ENCODE measurements at places on chromosomes 5 and 9.

GRCh38 chr5:29077451-29077850 lies 2039.1 kb upstream of the CDH9 start:
- no peak for DNase-seq

DNA sequence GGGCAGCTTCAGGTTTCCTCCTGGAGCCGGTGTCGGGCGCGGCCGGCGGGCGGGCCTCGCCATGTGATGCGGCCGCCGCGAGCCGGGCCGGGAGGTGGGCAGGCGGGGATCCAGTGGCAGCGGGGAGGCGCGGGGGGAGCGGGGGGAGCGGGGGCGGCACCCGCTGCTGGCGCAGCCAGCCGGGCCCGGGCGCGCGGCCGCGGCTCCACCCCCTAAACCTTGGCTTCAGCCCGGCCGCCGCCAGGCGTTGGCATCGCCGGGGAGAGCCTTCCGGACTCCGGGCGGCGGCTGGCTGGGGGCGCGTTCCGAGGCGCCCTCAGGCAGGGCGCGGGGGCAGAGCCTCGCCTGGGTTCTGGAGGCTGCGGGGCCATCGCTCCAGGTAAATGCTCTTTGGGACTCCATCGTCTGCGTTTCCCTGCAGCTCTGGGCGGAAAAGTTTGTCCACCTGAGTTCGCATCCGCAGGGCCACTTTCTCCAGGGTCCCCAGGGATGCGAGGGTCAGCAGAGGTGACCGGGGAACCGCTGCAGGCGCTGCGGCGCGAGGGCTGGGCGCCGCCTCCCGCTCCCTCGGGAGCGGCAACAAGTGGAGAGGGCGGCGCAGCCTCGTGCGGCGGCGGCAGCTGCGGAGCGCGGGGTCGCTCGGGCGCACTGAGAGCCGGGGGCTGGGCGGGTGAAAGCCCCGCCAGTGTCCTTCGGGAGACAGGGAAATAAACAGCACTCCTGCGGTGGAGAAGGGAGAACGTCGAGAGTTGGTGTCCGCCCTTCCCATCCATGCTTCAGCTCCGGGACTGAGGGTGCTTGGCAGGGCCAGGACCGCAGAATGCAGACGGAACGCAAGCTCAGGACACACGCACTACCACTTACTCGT lies at the start of gene ARHGEF28:
Gene ARHGEF28 (plus strand): TSS at position 253 of the 868 bp plus-strand sequence. CDS start 58,656 bp downstream, outside the sequence.
- no peak for DNase-seq

DNA sequence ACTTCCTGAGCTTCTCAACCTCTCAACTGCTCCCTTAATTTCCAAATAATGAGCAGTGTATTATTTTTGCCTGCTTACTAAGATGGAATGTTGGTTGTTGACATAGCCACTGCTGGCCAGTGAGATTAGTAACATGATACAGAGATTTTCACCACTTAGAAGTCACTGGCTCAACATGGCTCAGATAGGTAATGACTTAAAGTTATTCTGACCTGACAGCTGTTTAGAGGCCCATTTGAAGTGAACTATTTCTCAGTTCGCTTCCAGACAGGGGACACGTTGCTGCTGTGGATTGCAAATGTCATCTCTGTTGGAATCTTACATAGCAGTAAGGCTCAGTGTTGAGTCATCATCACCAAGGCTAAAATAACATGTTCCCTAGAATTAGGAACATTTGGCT lies 490.2 kb downstream of the TLE4 start:
- no peak for DNase-seq

DNA sequence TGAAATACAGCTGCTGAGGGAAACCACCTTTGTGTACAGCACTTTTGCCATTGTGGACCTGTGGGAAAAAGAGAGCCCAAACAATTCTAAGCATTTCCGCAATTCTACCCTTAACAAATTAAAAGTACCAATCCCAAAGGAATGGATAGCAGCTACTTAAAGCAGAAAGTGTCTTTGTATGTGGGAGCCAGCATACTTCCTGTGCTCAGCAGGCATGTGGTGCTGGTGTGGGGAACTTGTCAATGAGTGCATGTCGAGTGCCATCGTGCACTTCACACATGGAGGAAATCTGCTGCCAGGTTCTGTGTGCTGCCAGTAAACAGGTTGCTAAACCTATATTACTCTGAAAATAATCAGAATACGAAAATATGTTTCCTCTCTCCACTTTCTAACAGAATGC lies 399.0 kb downstream of the LRRC70 start:
- DNase-seq: no peak

DNA sequence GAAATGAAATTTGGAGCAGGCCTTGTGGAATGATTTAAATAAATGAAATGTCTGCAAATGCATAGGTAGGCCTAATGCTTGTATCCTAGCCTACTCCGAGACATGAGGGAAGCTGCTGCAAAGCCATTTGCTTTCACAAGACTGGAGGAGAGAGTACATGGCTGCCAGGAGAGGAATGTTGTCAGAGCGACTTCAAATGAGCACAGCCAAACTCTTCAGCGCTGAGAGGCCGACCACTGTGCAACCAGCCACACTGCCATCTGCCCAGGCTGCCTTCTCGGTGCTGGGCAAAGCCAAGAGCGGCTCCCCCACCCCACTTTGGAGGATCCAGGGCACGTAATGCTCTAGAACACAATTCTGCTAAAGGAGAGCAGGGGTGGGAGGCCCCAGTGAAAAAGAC lies 122.6 kb downstream of the RASEF start:
- no peak for DNase-seq

- DNase-seq: no peak
These were observed 655.2 kb downstream of the BNC2 start for GRCh38 chr9:16215353-16215680.

- no peak for DNase-seq
These were observed 3.9 kb downstream of the HMGCR start for GRCh38 chr5:75340714-75341478.

- no peak for DNase-seq
These were observed 8.3 kb downstream of the DIMT1 start for GRCh38 chr5:62395210-62395950.

DNA sequence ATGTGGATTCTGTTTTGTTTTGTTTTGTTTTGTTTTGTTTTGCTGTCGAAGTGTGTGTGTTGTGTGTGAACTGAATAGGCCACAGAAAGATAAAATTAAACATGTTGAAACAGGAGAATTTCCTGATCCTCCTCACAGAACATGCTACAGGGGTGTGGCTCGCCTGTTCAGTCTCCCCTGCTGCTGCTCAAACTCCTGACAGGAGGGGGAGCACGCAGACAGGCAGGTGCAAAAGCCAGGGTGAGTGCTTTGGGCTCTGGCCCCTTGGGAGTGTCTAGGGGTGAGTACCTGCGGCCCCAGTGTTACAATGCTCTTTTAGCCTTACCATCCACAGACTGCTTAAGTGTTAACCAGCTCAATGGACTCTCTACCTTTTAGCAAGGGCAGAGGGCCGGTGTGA lies 473.5 kb downstream of the MAT2B start:
- DNase-seq: no peak

GRCh38 chr9:126709241-126709640 lies 95.5 kb downstream of the LMX1B start:
- no peak for DNase-seq

DNA sequence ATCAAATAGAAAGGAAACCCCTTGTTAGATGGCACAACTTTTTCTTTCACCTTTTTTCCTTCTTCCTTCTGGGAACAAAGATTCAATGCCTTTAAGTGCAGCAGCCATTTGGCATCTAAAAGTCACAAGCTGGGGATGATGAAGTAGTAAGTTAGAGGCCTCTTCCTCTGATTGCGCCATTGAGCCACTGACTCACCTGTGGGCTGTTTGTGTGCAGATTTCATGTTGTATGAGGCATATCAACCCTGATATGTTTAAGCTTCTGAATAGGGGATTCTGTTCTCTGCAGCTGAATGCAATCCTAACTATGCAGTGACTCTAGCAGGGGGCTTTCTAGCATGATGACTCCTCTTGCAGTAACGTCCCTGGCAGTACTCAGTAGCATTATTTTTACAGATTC lies 599.9 kb downstream of the CSNK1G3 start:
- DNase-seq: no peak

- no peak for DNase-seq
These were observed 6.6 kb downstream of the MYMK start for GRCh38 chr9:133518200-133518599.

DNA sequence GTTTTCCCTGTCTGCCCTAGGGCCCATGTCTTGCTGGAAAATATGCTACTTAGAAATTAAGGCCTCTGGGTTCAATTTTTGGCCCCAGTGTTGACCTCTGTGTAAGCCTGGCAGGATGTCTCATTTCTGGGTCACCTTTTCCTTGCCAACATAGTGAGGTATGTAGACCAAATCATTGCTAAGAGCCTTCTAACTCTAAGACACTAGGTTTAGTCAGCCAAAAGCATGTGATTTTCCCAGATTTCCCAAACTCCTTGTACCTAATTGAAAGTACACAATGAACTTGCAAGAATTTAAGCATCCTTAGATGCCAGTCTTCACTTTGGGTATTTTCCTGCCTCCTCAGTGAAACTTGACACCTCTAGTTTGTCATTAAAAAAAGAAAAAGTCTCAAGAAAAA lies 77.0 kb downstream of the GALNT10 start:
- DNase-seq: no peak

GRCh38 chr5:172832383-172833315 lies 1.4 kb upstream of the ERGIC1 start:
- DNase-seq: no peak

DNA sequence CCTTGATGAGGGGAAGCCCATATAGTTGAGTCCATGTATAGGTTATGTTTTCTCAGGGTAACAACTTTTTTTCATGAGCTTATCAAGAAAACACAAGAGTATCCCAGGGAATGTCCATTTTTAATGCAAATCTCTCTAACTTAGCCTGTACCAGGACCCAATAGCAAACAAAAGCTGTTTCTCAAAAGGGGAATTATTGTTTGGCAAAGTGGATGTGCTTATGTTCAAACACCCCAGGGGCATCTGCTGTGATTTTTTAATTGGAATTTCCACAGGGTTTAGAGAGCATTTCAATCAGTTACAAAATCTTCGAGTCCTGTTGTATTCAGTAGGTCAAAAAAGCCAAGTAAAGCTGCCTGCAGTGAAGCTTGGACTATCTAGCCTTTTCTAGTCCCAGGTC lies 33.4 kb upstream of the CSNK1G3 start:
- no peak for DNase-seq

GRCh38 chr9:87603854-87604490 lies 106.3 kb downstream of the DAPK1 start:
- no peak for DNase-seq

DNA sequence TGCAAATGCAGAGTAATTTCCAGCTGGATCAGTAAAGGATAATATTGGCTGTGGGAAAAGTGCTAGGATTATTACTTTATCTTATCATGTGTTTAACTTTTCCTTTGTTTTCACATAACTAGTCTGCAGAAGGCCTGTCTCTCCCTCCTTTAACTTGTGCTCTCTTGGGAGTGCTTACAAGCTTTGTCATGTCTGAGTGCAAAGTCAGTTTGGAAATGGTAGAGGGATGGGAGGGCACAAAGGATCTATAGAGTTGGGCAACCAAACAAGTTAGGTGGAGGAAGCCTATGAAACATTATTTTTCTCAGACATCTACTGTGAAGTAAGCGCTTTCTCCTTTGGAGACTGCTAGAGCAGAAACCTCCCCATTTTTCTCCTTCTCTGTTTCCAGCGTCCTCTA lies 308.8 kb downstream of the ARHGAP26 start:
- no peak for DNase-seq

GRCh38 chr9:124105266-124105665 lies 93.7 kb downstream of the LHX2 start:
- no peak for DNase-seq

- DNase-seq: peak; percentile 49
These were observed 71.9 kb downstream of the MVB12B start for GRCh38 chr9:126398403-126399058.

DNA sequence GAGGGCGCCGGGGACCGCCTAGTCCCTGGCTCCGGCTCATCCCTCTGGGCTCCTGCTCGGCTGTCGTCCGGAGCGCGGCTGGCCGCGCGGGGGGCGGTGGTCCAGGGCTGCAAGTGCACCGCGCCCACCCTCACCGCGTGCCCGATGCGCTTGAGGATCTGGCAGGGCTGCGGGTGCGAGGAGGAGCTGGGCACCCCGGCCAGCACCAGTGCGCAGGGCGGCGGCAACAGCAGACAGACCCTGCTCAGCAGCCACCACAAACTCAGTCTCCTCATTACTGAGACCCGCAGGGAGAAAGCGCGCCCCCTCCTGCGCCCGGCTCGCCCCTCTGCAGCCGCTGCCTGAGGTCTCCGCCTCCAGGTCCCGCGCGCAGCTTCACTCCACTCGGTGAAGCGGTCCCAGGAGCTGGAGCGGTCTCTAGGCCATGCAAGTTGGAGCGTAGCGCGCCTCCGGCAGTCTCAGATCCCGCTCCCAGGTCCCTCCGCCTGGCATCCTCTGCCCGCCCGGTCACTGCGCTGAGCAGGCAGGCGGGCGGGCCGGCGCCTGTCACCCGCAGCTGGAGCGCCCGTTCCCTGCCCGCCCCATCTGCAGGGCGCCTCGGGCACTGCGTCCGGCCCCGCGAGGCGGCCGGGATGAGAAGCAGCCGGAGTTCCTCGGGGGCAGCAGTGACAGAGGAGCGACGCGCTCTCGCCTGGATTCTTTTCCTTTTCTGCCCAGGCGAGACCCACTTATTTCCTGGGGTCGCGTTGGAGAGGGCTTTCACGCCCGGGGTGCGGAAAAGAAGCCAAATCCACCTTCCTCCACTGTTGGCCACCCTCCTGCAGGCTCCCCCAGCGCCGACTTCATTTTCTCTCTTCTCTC lies 512 bp downstream of the GRIN3A start:
- no peak for DNase-seq

GRCh38 chr5:54580997-54581811 lies 63.6 kb downstream of the SNX18 start:
- no peak for DNase-seq

GRCh38 chr9:97969014-97969413 lies 14.1 kb upstream of the ANP32B start:
- DNase-seq: no peak

DNA sequence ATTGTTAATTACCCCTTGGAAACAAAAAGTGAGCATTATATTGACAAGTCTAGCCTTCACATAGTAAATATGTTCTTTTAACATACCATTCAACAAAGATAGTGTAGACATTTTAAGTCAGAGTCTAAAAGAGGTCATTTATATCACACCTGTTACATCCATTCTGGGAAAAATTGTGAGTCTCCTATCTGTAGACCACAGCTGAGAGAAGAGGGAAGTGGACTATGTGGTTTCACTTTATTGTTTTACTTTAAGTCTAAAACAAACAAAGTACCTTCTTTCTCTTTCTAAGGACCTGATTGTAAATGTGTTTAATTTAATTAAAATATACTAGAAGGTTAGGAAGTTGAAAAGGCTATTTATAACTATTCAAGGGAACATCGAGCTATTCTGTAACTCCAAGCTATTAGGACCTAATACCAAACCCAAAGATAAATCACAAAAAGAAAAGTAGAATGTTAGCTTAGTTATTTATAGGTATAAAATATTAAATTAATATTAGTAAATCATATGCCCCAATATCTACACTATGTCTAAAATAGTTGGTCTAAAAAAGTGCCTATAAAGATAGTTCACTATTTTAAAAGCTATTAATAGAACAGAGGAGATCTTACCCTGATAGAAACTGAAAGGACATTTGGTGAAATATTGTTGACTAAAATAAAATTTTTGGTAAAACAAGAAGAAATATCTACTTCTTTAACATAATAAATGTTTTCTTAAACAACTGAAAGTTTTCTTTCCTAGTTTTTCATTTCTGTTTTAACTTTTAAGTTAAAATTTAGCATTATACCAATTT lies 134.9 kb downstream of the TMEM167A start:
- no peak for DNase-seq

All from activated T-helper 1 cell treated with anti-CD3 and anti-CD28 coated beads, Interleukin-2, amount 50 U/mL, for 16 hours (primary cell).